ENCODE measurements at places on chromosomes 1 and 21. TPM values are rescaled to one million over a fixed set of nuclear protein-coding genes. Genes with fewer than 3 reads are reported as not detected.

The AMPD1 gene
- total RNA-seq = 1.4 TPM

GRCh38 chr1:192539297-192540092, 36.1 kb upstream of the RGS1 start:
- peak overlapping the region; percentile 30 for H3K27ac ChIP-seq
- H3K4me3 ChIP-seq = no peak overlapping the region
- DNase-seq = no peak
- no peaks in the 10 kb centered on the region for H3K36me3 ChIP-seq

DNA sequence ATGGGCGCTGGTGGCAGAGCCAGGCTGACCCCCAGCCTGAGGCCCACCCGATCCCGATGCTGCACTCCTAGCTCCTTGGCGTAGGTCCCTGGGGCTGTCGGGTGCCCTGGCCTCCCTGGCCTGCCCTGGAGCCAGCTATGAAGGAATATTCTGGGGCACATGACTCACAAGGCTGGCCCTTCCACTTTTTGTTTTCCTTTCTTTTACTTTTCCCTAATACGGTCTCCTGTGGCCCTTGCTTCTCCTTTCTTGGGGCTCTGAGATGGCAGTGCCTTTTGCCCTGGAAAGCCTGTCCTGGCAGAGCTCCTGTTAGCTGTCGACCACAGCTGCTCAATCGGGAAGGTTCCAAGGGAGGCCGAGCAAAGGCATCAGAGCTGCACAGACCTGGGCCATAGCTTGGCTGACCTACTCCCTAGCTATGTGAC, 22.1 kb downstream of the ARHGEF10L start:
- H3K27ac ChIP-seq = peak overlapping the region; percentile 47
- peaks cover 30% of the 10 kb centered on the region for H3K4me1 ChIP-seq
- H3K36me3 ChIP-seq = no peaks in the 10 kb centered on the region
- no peaks in the 10 kb centered on the region for H3K27me3 ChIP-seq

The PGLYRP3 gene
- not detected for total RNA-seq

GRCh38 chr1:22350171-22350923, 101.3 kb upstream of the ZBTB40 start:
- H3K4me1 ChIP-seq = peaks cover 4% of the 10 kb centered on the region
- H3K27me3 ChIP-seq = peaks cover 38% of the 10 kb centered on the region
- no peak for DNase-seq

DNA sequence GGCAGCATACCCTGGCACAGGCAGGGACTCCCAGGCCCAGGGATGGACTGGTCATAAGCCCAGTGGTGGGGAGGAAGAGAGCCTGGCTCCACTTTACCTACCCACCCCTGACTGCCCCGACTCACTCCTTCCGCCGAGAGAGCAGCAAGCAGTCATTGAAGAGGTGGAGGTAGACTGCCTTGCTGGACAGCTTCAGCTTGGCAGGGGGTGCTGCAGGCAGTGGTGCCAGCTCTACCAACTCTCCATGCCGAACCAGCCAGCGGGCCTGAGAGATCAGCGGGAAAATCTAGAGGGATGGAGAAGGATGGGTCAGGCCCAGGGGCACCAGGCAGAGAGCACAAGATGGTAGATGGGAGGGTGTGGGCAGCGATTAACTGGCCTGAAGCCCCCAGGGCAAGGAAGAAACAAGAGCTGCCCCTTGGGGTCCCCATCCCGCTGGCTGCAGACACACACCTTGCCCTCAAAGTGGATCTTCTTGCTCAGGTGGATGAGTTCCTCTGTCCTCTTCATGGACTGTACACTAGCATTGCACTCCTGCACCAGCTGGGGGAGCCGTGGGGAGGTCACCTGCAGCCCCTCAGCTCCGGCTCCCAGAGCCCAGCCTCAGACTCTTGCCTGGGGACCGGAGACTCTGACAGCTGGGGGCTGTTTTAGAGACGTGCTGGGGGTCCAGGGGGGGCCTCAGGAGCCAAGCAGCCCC, 7.7 kb downstream of the ARHGEF19 start:
- H3K4me3 ChIP-seq = no peak overlapping the region
- DNase-seq = peak; percentile 53
- H3K27ac ChIP-seq = no peak overlapping the region
- H3K4me1 ChIP-seq = peaks cover 4% of the 10 kb centered on the region
- no peaks in the 10 kb centered on the region for H3K27me3 ChIP-seq
- H3K36me3 ChIP-seq = no peaks in the 10 kb centered on the region

The SELENBP1 gene
- 902 TPM for total RNA-seq

DNA sequence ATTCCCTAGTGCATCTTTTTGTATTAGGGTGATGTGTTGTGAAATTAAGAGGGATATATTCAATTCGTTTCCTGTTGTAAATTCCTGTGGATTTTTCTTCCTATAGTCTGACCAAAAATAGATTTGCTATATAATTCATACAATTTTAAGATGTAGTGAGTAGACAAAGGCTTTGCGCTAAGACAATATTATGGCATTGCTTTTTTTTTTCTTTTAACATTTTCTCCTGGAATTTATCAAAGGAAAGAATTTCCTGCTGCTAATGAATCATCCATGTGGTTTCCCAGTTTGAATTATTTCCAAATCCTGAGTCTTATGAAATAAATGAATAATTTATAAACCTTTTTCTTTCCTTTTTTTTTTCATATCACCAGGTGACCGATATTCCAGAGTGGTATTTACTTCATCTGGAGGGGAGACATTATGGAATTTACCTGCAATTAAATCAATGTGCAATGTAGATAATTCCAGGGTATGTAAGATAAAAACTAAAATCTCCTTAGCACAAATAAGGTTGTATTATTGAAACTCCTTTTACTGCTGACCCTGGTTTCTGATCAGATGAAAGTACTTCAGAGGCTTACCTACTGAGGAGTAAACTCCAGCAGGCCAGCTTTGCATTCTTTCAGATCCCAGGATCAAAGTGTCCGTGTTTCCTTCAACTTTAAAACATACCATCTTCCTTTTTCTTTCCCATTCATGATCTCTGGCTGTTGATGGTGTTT, 148.4 kb downstream of the TLR5 start:
- H3K27me3 ChIP-seq = no peaks in the 10 kb centered on the region
- H3K36me3 ChIP-seq = no peaks in the 10 kb centered on the region
- H3K4me1 ChIP-seq = no peaks in the 10 kb centered on the region
- no peak overlapping the region for H3K27ac ChIP-seq

The ETV3L gene
- total RNA-seq = not detected

All from colonic mucosa (tissue), 4 donors.